ENCODE measurements at places on chromosomes 7 and 10.

GRCh38 chr7:36135700-36136099 is 17.4 kb upstream of the EEPD1 start:
- H3K27ac ChIP-seq: no peak overlapping the region
- no peak overlapping the region for H3K4me3 ChIP-seq
- no peaks in the 10 kb centered on the region for H3K4me1 ChIP-seq
- no peaks in the 10 kb centered on the region for H3K36me3 ChIP-seq

DNA sequence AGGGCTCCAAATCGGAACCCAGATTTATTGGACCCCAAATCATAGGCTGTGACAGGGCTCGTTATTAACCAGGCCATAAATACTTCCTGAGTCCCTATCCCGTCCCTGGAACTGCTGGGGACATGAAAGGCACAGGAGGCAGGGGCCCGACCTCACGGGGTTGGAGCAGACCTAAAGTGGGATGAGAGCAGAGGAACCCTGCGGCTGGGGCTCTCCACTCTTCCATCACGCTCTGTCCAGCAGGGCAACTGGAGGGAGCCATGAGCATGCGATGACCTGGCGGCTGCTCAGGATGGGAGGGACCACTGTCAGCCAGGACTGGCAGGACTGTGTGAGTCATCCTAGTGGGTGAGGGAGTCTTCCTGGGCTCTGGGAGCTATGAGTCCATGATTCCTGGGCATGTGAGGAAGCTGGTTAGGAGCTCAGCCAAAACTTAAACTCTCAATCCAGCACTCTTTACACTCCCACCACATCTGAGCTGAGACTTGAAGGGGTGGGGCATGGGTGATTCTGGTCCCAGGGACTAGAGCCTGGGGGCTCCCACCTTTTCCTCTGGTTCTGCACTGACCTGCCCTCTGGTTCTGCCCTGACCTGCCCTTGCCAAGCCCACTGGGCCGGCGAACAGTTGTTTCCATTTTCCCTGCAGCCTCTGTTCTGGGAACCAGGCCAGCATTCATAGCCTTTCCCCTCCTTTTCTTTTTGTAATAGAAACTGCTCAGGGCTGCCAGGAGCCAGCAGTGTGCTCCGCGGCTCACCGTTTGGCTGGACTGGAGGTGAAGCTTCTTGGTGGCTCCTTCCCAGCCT is 47.1 kb downstream of the SYPL1 start:
- H3K4me3 ChIP-seq: no peak overlapping the region
- no peak for DNase-seq
- no peak overlapping the region for H3K27ac ChIP-seq
- H3K4me1 ChIP-seq: no peaks in the 10 kb centered on the region

DNA sequence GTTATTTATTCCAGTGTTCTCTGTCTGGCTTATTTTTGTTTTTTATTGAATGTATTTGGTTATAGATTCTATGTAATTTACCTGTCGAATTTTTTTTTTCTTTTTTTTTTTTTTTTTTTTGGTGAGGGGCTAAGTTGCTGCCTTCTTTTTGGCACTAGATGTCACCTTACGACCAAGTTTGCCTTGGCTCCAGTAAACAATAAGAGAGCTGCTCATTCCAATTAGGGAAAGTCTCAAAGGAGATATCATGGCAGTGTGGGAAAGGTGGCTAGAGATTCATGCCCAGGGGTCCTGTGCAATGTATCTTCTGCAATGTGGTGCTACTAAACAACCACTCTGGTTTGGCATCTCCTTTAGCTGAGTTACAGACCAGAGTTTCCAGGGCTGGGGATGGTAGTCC is 84.0 kb downstream of the PTPN20 start:
- no peaks in the 10 kb centered on the region for H3K27me3 ChIP-seq
- H3K36me3 ChIP-seq: no peaks in the 10 kb centered on the region
- H3K4me3 ChIP-seq: no peak overlapping the region
- no peak overlapping the region for H3K27ac ChIP-seq
- H3K4me1 ChIP-seq: peaks cover 6% of the 10 kb centered on the region
- peak; percentile 27 for DNase-seq

- H3K27me3 ChIP-seq: no peaks in the 10 kb centered on the region
- peaks cover 10% of the 10 kb centered on the region for H3K4me1 ChIP-seq
- no peak overlapping the region for H3K4me3 ChIP-seq
- H3K36me3 ChIP-seq: no peaks in the 10 kb centered on the region
- H3K27ac ChIP-seq: no peak overlapping the region
Observed at GRCh38 chr7:150967349-150967748, 10.8 kb downstream of the KCNH2 start.

DNA sequence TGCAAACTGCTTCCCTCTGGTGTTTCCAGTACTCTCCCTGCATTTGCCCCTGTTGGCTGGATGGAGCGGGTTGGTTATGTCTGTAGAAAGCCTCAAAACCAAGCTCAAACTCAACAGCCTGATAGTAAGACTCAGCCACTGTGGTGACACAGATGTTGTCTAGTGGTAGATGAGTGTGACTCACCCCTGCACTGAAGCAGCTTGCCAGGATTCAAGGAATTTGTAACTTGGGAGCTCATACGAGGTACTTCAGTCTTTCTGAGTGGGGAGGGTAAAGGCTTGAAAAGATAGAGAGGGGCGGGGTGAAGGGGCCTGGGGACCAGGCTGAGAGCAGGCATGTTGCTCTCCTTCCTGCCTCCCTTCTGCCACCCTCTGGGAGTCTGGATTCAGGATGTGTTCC is 22.9 kb upstream of the AQP1 start:
- H3K36me3 ChIP-seq: no peaks in the 10 kb centered on the region
- no peaks in the 10 kb centered on the region for H3K27me3 ChIP-seq
- H3K4me1 ChIP-seq: peaks cover 3% of the 10 kb centered on the region
- DNase-seq: no peak

DNA sequence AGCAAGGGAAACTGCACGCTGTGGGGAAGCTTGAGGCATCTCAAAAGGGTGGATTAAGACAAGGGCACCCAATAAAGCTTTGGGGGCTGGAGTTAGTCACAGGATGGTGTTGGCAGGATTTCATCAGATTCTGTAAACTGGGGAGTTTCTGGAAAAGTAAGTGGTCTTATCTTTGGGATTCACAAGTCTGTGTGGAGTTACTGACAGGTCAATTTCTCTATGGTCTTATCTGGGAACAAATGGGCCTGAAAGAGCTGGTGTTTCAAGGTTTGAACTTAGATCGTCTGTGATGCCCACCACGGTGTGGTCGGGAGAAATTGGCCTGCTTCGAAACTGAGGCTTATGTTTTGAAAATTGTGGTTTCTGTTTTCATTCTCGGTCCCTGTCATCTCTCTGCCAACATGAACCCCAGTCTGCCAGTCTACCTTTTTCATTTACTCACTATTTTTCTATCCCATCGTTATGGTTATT is 23.8 kb upstream of the AOAH start:
- no peak overlapping the region for H3K4me3 ChIP-seq
- no peaks in the 10 kb centered on the region for H3K36me3 ChIP-seq
- H3K27ac ChIP-seq: no peak overlapping the region
- H3K4me1 ChIP-seq: no peaks in the 10 kb centered on the region
- DNase-seq: no peak
- H3K27me3 ChIP-seq: no peaks in the 10 kb centered on the region

GRCh38 chr7:28564755-28565374 is 152.5 kb downstream of the CREB5 start:
- no peak overlapping the region for H3K4me3 ChIP-seq
- H3K4me1 ChIP-seq: no peaks in the 10 kb centered on the region
- no peak for DNase-seq
- no peaks in the 10 kb centered on the region for H3K36me3 ChIP-seq
- no peaks in the 10 kb centered on the region for H3K27me3 ChIP-seq

- DNase-seq: no peak
- H3K4me3 ChIP-seq: no peak overlapping the region
- H3K27ac ChIP-seq: no peak overlapping the region
- no peaks in the 10 kb centered on the region for H3K4me1 ChIP-seq
- no peaks in the 10 kb centered on the region for H3K36me3 ChIP-seq
Observed at GRCh38 chr7:150842018-150842417, 10.3 kb upstream of the AOC1 start.

DNA sequence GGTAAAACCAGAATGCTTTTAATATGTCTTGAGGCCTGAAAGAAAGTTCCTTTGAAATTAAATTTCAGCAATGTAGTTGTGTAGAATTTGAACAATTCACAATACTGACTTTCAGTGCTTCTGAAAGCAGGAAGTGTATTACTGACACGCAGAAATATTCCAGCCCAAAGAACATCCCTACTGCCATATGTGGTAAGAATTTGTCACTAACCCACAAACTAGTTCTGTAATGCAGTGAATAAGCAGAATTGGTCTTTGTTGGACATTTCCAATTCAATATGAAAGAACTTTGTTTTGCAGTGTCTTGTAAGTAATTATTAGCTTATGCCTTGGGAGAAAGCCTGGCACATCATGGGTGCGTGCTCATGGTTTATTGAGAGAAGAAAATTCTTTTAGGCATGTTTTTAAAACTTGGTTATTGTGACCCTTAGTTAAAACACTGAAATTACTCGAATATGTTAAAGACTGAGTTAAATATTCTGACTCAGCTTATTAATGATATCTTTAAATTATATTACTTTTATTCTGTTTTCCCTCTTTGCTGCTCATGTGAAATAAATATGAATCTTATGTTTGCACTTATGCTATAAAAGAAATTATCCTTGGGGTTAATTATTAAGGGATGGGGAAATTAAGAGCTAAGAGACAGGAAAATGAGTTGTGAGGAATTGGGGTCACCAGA is 33.4 kb downstream of the PTPN12 start:
- H3K27me3 ChIP-seq: no peaks in the 10 kb centered on the region
- DNase-seq: no peak
- H3K27ac ChIP-seq: no peak overlapping the region
- 0 out of 2 replicates have a peak, but pooled peaks cover 1% of the 10 kb centered on the region for H3K4me1 ChIP-seq
- no peak overlapping the region for H3K4me3 ChIP-seq
- peaks cover 2% of the 10 kb centered on the region for H3K36me3 ChIP-seq

DNA sequence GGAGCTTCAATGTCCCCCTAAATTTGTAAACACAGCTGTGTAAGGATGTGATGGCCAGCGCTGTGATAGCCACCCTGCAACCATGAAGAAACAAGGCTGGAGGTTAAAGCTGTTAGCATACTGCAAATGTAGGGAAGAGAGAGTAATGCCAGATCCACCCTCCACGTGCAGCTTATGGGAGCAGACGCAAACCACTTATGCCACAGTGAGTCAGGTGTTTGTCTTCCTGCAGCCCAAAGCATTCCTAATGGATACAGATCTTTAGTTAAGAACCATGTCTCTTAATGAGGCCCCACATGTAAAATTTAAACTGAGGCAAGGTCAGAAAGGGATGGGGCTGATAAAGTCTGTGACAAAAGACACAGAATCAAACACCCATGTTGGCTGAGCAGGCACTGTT is 13.6 kb upstream of the MYL7 start:
- H3K36me3 ChIP-seq: no peaks in the 10 kb centered on the region
- no peak overlapping the region for H3K27ac ChIP-seq
- no peak overlapping the region for H3K4me3 ChIP-seq
- peaks cover 1% of the 10 kb centered on the region for H3K4me1 ChIP-seq

DNA sequence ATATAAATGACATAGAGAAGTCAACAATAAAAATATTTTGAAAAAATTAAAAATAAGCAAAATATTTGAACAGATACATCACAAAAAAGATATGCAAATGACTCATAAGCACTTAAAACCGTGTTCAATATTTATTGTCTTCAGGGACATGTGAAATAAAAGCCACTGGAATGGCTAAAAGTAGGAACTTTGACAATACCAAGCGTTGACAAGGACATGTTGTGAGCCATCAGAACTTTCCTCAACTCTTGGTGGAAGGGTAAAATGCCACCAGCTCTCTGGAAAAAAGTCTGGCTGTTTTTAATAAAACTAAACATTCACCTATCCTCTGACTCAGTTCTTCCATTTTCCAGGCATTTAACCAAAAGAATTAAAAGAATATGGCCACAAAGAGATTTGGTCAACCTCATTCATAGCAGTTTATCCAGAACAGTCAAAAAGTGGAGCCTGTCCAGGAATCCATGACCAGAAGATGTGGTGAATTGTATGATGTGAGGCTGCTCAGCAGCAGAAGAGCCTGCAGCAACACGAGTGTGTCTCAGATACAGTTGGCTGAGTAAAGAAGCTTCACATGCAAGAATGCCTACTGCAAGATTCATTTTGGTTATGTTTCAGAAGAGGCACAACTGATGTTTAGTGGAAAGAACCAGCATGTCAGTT is 7.1 kb upstream of the KLF6 start:
- no peaks in the 10 kb centered on the region for H3K36me3 ChIP-seq
- no peak overlapping the region for H3K4me3 ChIP-seq

DNA sequence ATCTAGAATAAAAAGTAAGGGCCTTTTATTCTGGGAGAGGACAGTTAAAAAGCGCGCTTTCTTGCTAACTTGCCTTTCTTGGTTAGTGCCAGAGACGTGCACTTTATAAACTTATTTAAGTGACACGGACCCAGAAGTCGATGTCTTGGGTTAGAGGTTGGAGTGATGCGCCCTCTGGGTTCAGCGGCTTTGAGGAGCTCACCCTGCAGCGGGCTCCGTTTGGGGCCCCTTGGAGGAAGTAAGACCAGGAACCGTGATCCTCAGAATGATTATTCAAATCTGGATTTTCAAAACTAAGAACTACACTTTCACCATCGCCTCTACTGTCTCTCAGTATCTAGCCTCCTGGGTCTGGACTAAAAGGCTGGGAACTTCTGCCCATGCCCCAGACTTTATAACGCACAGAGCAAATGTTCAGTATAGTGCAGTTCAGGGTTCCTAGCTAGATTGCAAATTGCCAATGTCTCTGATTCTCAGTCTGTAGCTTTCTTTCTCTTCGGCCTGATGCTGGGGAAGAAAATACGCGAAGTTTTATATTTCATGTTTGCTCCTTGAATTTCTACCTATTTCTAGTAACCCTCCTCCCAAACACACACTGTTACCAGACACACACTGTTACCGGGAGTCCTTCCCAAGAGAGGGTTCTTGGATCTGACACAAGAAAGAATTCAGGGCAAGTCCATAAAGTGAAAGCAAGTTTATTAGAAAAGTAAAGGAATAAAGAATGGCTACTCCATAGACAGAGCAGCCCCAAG is 18.6 kb upstream of the SMO start:
- H3K4me3 ChIP-seq: peak overlapping the region; percentile 9
- no peak overlapping the region for H3K27ac ChIP-seq
- H3K27me3 ChIP-seq: no peaks in the 10 kb centered on the region
- H3K4me1 ChIP-seq: no peaks in the 10 kb centered on the region
- no peak for DNase-seq
- no peaks in the 10 kb centered on the region for H3K36me3 ChIP-seq

DNA sequence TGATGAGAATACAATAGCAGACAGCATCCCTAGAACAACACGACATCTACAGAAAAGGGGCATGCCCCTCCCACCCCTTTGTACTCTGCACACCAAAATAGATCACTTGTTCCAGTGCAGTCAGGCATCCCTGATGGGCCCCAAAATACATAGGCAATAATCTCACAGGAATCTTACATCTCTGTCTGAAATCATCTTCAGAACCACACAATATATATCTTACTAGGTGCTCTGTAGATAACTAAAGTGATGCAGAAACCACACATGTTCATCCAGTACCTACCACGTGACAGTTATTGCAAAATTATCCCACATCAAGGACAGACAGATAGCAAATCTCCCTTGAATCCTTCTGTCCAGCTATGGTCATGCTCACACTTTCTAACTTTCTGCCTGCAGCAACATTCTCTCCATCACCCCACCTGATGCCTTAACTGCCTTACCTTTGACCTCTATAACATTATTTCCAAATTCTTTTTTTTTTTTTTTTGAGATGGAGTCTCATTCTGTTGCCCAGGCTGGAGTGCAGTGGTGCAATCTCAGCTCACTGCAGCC is 30.7 kb downstream of the ST8SIA6 start:
- H3K27ac ChIP-seq: no peak overlapping the region
- no peaks in the 10 kb centered on the region for H3K27me3 ChIP-seq
- no peaks in the 10 kb centered on the region for H3K36me3 ChIP-seq
- H3K4me1 ChIP-seq: no peaks in the 10 kb centered on the region
- no peak for DNase-seq
